Liver (tissue), 10 donors: ENCODE measurements at places on chromosomes 5 and 9.

DNA sequence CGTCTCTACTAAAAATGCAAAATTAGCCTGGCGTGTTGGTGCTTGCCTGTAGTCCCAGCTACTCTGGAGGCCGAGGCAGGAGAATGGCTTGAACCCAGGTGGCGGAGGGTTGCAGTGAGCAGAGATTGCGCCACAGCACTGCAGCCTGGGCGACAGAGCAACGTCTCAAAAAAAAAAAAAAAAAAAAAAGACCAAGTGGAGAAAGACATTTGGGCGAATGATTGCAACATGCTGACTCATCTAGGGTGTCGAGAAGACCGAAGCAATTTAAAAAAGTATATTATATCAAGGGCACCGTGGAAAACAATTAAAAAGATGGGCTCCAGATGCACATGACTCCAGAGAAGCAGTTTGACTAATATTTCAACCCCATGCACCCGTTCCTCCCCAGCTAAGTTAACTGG, 9.2 kb downstream of the KLF4 start:
- no peak for DNase-seq

DNA sequence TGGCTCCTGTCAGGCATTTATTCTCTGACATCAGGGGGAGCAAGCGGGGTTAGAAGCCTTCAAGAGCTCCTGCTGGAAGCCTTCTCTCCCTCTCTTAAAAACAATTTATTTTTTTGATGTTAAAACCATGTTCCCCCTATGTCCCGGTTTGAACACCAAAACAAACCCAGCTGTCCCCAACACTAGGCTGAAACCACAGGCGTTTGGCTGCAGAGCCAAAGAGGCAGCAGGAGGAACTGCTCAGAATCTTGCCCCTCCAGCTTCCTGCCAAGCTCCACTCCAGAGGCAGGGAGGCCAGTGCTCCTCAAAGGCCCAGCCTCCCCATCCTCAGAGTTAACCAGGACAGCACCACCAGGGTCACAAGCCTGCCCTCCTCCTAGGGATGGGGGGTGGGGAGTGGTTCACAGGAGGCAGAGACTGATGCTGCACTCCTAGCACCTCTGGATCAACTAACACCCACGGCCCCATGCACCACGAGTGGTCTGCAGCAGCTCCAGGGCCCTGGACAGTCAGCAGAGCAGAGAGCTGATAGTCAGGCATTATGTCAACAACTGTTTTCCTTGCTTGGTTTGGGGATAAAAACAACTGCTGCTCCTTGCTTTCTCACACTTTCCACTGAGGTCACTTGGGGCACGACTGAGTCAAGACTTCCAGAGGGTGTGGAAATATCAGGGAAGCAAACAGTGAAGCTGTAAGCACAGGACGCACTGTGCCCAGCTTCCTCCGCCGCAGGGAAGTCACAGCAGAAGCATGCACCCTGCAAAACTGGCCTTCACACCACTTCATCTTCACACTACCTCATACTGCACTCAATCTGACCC, 96.5 kb upstream of the ADRA1B start:
- DNase-seq = no peak

DNA sequence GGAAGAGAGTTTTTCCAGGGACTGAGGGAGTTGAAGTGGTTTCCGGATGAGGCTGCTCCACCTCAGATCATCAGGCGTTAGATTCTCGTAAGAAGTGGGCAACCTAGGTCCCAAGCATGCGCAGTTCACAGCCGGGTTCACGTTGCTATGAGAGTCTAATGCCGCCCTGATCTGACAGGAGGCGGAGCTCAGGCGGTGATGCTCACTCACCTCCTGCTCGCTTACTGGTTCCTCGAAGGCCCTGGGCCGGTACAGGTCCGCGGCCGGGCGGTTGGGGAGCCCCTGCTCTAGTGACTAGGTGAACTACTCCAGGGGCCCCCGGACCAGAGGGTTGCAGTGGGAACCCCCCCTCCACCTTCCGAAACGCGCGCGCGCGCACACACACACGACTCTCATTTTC, 997 bp upstream of the RNF130 start:
- no peak for DNase-seq

DNA sequence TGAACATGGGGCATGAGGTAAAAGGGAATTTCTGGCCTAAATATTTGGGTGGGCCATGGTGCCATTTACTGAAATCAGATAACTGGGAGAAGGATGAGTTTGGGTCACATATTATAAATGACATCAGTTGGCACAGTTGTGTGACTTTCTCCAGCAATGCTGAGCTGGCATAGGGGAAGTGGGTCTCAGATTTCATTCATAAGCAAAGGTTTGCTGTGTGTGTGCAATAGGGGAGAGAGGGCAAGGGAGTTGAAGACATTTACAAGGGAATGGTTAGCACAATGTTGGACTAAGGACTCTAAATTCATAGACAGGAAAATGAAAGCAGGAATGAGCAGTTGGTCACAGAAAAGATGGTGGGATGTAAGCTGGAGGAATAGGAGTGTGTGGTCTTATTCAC, 47.8 kb upstream of the KLF9 start:
- DNase-seq = no peak

DNA sequence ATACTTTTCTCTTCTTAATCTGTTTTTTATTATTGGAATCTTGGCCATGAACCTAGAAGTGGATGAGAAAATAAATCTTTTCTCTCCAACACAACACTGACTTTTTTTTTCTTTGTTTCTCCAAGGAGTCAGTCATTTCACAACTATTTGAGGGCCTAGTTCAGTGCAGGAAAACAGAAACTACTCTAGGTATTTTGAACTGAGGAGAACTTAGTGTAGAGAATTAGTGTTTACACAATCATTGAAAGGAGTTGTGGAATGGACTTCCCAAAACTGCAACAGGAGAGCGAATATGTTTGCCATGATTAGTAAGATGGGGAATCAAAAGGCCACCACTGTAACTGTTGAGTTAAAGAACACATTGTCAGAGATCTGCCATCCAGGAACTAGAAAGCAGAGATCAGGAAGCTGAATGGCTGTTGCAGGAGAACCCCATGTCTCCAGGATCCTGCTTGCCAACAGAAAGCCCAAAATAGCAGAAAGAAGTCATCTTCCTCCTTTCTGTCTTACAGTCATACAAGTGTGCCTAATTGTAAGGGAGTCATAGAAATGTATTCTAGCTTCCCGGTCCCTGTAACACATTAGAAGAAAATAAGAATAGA, 20.3 kb upstream of the PCDH1 start:
- DNase-seq = no peak

DNA sequence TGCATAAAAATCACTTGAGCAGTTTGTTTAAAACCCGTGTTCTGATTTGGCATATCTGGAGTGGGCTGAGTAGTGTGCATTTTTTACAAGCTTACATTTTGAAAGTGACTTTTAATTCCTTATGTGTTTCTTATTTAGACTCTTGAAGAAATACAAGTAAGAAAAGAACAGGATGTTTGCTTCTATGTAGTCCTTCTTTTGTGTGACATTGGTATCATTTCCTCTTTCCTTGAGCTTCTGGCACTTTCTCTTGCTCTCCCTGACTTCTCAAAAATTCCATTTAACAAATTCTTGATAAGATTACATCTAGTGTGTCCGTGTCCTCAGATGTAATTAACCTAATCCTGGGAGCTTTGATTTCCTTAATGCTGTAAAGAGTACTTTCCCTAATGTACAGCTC, 12.5 kb downstream of the GARNL3 start:
- DNase-seq = no peak

DNA sequence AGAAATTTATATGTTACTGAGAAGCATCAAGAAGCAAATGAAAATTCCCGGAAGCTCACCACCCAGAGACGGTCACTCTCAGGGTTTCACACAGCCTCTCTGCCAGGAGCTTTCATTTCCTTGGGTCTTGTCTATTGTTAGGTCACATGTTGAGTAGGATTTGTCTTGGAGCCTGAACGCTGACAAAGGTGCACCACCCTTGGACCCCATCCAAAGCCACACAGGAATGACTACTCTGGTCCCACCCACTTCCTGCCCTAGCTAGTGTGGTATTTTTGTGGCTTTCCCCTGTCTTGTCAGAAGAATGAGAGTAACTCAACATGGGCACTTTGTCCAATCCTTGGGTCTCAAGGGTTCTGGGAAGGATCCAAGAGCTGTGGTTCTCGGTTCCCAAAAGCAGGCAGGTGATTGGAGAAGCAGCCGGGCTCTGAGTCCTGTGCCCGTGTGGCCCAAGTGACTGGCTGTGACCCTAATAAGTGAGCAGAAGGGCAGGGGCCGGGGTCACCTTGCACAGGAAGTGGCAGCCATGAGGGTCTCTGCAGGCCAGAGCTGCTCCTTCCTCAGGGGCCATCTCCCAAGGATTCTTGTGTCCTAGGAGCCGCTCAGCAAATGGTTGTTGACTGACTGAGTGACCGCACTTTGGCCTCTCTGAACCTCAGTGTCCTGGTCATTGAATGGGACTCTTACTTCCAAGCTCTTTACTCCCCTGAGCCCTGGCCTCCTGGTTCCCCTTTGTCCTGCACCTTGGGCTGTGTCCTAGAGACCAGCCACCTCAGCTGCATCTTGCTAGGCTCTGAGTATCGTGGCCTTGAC, 6.9 kb downstream of the FGD3 start:
- DNase-seq = no peak

- DNase-seq = no peak
Observed at GRCh38 chr5:58259685-58260152, 200.2 kb downstream of the PLK2 start.

- no peak for DNase-seq
Observed at GRCh38 chr5:177510567-177511053, 984 bp upstream of the DOK3 start.

DNA sequence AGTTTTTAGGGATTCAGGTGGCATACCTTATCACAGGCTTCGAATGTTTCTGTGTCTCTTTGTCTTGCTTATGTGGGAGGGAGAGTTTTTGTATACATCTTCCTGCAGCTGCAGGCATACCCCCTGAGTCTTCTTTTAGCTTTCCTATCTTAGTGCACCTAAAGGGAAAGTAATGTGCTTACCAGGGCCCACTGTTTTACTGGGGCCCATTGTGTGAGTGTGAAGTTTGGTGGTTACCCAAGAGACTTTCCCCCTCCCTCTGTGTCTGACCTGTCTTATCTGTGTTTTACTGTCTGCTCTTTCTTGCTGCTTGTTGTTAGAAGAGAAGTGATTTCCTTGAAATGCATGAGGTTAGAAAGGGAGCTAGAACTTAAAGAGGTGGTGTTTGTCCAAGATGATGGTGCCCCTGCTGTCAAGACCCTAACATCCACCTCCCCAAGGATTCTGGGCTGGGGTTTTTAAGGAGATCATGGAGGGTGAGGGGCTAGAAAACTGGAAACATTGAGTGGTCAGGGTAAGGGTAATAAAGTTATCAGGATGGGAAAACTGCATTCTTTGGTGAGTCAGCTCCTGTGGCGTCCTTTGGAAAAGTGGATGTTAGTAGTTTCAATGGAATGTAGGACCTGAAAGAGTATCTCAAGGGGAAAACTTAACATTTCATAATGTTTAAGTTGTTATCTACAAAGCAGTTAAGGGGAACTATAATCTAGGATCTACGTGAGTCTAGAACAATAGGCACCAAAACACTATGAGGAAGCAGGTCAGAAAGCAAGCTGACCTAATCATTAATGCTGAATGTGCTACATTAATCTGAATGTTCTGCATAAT, 583.5 kb upstream of the TUSC1 start:
- no peak for DNase-seq

- DNase-seq = no peak
Observed at GRCh38 chr9:133978899-133979272, 13.2 kb downstream of the VAV2 start.

DNA sequence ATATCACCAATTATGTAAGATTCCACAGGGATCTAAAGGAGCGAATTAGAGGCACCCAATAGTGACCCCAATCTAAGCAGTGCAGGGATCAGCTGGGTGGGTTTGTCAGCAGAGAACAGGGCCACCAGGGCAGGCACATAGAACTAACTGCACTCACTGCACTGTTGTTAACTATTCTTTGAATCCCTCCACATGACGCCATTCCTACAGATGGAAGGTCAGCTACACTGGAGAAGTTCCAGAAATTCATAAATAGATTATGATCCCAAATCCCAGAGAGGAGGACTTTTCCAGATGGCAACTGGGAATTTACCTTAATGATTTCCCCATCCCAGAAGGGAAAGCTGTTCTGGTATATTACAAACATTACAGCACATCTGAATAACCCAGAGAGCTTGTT, 84.2 kb downstream of the THBS4 start:
- no peak for DNase-seq

DNA sequence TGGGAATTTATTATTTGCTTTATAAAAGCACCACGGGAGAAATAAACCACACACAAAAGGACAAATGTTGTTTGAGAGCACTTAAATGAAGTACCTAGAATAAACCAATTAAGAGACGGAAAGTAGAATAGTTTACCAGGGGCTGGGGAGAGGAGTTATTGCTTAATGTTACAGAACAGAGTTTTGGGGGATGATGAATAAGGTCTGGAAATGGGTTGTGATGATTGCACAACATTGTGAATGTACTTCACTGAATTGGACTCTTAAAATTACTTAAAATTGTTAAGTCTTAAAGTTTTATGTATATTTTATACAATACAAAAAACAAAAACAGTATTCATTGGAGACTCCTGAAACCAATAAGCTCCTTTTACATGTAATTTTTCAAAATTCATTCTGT, 1.5 kb downstream of the ZBTB43 start:
- DNase-seq = no peak

DNA sequence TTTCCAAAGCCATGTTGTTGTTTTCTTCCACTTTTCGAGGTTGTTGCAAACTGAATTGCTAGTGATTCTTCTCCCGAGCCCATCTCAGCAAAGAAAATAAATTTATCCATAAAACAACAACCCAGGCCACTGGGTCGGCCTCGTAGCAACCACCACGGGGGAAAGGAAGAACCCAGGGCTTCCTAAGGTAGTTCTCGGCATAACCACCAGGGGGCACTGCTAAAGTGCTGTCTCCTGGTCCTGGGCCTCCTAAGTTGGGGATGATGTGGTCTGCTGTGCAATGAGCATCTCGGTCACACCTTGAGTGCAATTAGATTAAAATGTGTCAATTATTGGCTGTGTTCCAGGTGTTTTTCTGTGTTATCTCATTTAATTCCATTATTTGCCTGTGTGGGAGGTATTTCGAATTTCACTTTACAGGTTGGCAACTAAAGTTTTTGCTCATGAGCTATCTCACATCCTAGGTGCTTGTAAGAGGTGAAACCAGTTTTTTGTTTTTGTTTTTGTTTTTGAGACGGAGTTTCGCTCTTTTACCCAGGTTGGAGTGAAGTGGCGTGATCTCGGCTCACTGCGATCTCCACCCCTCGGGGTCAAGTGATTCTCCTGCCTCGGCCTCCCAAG, 102.8 kb upstream of the DAP start:
- DNase-seq = peak; percentile 67

DNA sequence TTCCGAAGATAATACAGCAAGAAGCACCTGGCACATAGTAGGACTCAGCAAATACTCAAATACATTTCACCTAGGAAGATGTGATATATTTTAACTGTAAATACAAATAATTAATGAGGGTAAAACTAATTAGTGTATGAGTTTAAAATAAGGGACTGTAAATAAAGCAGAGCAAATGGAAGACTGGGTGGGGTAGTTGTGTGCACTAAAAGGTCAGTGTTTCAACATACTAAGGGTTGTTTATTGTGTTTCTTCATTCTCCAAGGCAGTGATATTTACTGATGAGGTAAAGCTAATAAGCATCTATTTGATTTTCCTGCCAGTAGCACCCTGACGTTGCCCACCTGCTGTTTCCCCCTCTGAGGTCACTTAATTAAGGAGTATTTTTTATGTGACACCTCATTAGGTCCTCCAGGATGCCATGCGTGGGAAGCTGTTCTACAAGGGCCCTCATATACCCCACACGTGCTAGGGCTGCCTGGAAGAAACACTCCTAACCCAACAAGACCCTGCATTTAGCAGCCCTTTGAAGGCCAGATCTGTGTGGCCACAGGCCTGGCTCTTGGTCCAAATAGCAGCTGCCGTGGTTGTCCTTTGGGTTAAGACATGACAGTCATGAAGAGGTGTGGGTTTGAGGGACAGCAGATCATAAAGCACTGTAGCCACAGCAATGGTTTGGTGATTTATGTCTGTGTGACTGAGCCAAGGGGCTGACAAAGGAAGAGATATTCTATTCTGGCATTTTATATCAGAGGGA, 97.5 kb upstream of the RPS23 start:
- no peak for DNase-seq
